ENCODE measurements at places on chromosomes 3 and 15.

- no peak for DNase-seq
Measured at GRCh38 chr3:105956306-105956705, 87.5 kb upstream of the CBLB start.

- DNase-seq, result no peak
Measured at GRCh38 chr3:188686324-188686723, 485.4 kb upstream of the TPRG1 start.

GRCh38 chr3:95721938-95722337 lies 1092.5 kb upstream of the EPHA6 start:
- DNase-seq, result no peak

GRCh38 chr3:170149016-170149415 lies 32.5 kb downstream of the PHC3 start:
- no peak for DNase-seq

Data from NCI-H2029 (cell line).